Pancreas (tissue), 10 donors: ENCODE measurements at places on chromosomes 2 and 18.

DNA sequence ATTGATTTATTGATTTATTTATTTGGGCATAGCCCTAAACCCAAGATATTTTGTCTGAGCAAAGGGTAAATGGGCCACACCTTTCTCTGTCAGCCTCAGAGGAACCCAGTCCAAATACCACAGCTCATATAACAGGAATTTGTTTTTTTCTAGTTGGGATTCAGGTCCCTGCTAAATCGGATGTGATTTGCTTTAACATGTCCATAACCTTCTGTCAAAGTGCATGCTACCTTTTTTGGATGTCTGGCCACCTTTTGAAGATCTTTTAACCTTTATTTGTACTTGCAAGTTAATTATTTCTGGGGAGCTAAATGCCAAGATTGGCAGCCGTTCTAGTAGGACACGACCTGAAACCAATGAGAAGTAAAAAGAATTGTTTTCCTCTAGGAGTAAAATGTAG is 303.2 kb upstream of the UBE2E3 start:
- DNase-seq = no peak

DNA sequence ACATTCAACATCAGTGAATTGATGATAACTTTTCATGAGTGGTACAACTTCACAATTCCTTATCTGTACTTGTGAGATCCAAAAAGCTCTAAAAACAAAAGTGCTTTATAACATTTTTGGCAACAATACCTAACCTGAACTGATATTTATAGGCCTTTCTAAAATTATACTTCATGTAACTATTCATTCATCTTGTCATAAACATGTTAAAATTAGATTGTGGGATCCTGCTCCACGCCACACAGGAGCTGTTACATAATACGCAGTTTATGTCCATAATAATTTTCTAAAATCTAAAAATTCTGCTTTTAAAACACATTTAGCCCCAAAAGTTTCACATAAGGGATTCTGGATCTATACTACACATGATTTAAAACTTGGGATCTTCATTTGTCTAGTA is 908.5 kb upstream of the CHAC2 start:
- no peak for DNase-seq

DNA sequence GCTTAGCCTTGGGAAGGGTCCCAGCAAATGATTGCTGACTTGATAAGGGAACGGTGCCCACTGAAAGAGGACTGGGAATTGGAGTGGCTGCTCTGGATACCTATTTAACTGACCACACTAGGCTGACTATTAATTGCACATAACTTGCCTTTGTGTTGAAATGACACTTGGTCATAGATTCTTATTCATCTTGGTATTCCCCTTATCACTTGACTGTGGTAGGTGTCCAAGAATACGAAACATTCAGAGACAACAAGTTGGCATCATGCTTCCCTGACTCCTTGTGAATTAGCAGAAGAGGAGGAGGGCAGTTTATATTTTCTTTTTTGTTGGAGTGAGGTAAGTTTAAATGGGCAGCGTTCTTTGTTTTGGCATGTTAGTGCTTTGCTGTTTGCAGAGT is 13.4 kb downstream of the FMNL2 start:
- DNase-seq = no peak

GRCh38 chr2:43102366-43103092 is 123.9 kb downstream of the ZFP36L2 start:
- DNase-seq = no peak

DNA sequence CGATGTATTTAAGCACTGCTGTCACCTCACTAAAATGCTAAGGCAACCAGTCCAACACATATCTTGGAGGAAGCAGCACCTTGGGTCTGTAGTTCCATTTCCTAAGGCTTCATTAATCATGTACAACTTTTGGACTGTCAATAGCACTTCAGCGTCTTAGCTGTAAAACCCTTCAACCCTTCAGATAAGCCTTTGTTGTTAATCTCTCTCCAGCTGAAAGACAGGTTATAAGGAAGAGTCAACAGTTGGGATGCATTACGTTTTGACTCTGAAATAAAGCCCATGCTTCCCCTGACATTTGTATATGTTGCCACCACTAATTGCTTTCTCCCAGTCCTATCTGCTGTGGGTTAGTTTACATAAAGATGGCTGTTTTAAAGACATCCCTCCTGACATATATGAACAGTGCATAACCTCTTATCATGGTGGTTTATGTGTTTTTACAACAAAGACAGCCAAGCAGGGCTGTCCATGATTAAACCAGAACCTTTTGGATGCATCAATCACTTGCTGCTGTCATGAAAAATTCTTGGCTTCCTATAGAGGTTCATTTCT is 81.5 kb downstream of the EPHA4 start:
- DNase-seq = no peak

DNA sequence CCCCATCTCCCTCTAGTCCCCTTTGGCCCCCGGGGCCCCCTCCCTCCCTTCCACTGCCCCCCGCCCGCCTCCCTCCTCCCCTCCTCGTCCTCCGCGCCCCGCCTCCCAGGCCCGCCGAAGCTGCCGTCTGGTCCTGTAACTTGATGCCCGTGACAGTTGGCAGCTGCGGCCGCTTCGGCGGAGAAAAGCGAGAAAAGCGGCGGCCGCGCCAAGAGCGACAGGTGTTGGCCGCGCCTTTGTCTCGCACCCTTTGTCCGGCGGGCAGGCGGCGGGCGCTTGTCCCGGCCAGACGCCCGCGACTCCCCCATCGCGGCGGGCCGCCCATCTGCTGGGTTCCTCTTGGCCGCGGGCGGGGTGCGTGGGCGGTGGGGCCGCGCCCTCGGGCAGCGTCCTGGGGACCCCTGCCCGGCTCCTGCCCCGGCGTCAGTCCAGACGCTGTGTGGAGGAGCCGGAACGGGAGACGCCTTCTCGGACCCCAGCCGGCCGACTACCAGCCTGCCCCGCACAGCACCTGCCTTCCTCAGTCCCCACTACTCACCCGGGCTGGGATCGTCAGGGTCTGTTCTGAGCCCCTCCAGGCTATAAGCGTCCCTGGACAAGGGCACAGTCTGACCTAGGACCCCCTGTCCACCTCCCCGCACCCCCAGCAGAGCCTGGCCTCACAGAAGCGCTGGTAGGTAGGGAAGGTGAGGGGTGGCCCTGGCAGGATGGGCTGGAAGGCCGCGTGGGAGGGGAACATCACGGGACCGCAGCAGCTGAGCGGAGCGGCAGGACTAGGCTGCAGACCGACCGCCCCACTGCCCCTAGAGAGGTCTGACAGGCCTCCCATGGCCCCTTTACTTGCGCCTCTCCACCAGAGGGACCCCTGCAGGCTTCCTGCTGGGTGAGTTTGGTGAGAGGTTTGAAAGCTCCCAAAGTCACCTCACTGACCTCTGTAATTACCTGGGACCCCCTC is 1.2 kb upstream of the HES6 start:
- peak; percentile 85 for DNase-seq

DNA sequence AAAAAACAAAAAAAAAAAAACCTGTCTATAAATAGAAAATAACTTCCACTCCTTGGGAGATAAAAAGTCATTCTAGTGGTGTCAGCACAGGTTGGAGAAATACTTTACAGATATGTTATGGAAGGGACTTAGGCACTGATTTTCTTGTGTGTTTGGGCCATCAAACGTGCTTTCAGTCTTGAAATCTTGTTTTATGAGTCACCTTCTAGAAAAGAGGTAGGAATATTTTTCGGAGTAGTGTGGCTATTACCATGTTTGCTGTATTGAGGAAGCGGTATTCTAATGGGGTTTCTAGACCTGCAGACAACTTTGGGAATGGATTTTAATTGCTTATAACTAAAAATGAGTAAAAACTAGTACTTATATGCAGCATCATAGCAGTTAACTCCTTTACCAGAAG is 12.0 kb downstream of the HNMT start:
- no peak for DNase-seq

DNA sequence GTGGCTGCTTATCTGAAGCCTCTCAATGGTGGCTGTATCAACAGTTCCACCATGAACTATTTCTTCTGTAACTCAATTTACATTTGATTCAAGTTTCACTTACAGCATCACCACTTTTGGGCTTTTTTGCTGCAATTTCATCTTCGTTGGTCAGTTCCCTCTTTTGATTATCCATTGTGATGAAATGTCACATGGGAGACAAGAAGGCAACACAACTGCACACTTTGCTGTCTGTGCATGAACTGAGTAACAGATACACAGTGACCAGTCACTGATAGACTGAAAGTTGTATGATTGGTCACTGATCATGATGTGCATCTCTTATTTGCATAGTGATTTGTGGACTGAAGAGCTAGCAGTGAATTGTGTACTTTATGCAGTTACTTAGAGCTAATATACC is 130.7 kb upstream of the RNF152 start:
- DNase-seq = no peak

DNA sequence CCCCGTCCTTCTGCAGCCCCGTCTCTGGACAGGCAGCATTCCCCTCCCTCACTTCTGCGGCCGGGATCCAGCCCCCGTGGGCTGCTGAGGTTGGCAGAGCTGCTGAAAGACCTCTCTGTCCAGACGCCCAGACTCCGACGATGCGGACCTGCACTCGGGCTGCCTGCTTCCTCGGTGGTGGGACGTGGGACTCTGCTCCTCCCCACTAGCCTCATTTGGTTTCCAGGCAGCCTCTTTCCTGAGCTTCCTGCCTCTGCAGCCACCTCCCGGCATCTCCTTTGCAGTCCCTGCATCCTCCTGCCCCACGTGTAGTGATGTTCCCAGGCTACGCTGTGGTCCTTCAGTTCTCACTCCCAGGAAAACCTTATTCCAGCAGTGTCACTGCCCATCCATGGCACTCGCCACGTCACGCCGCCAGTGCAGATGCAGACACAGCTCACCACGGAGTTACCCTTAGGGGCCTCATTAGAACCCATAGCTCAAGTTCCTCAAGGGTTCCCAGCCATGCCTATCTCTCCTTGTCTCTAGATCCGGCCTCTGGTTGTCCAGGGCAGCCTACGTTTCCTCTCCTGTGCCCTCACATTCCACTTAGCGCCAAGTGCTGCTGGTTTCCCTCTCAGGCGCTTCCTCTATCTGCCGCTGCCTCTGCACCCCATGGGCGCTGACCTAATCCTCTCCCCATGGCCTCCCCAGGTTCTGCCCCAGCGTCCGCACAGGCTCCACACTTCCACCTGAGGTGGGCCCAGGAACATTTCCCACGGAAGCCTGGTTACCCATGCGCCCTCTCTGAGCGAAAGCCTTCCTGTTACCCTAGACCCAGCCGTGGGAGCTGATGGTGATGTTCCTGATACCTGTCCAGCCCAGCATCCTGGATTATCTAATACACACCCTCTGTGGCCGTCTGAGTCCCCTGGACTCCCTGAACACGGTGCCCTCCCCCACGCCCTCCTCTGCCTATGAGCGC is 318.3 kb upstream of the MYT1L start:
- DNase-seq = no peak

DNA sequence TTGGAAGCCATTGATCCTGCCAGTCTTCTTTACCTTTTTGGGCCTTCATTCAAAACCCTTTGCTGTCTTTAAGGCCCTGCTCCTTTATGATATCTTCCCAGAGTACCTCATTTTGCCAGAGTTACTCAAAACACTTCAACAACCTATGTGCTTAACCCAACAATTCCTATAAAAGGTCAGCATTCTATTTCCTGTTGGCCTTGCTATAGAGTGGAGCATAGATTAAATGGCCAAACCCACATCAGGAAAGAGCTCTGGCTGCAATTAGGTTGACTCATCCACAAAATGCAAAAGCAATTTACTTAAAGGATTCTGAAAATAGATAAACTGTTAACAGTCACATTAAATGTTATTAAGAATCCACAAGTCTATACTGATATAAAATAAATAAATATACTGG is 21.2 kb downstream of the MRPL33 start:
- DNase-seq = no peak

- no peak for DNase-seq
Measured at GRCh38 chr18:31513189-31513935, 15.4 kb downstream of the DSG2 start.

- no peak for DNase-seq
Measured at GRCh38 chr2:60357996-60358395, 195.5 kb downstream of the BCL11A start.

DNA sequence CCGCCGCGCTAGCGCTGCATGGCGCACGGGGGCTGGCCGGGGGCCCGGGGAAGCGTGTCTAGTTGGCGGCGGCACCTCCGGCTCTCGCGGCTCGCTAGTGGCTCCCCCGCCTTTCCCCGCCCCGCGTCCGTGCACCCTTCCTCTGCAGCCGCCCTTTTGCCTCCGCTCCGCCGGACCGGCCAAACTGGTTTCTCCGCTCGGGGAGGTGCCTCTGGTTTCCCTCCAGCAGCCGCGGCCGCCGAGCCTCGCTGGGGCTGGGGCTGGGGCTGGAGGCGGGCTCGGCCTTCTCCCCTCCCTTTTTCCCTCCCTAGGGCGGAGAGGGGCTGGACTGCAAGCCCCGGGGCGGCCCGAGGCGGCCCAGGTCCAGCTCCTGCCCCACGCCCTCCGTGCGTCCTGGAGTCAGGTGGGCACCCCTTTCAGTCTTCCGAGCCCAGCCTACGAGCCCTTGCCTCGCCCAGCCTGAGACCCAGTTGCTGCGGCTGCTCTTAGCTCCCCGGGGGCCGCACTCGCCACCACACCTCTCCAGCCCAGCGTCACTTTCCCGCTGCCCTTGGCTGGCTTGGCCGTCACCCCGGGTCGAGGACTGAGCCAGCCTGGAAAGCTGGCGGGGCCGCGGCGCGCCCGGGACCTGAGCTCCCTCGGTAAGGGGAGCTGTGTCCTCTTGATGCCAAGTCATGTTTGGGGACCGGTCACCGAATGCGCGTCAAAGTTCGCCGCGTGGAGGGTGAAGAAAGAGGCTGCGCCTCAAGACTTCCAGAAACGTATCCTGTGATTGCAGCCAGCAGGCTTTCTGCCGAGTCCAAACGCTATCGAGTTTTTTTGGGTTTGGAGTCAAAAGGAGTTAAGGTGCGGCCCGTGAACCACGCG is at the start of gene ATP8B1:
Gene ATP8B1, minus strand, starts transcription at position 213 of the 867 bp plus-strand sequence. CDS start 71,508 bp downstream, outside the sequence.
- peak; percentile 99 for DNase-seq

- no peak for DNase-seq
Measured at GRCh38 chr2:283996-284794, 3.7 kb downstream of the ALKAL2 start.

GRCh38 chr2:214830794-214831346 is 21.4 kb upstream of the BARD1 start:
- DNase-seq = no peak

GRCh38 chr2:69755862-69756467 is 14.0 kb downstream of the ANXA4 start:
- no peak for DNase-seq

GRCh38 chr2:236158969-236159777 is 9.0 kb downstream of the GBX2 start:
- no peak for DNase-seq
